NCI-H2107 (cell line): ENCODE measurements at places on chromosomes 7 and 10.

- DNase-seq, result no peak
These were observed 63.7 kb upstream of the IL6 start for GRCh38 chr7:22663357-22663718.

DNA sequence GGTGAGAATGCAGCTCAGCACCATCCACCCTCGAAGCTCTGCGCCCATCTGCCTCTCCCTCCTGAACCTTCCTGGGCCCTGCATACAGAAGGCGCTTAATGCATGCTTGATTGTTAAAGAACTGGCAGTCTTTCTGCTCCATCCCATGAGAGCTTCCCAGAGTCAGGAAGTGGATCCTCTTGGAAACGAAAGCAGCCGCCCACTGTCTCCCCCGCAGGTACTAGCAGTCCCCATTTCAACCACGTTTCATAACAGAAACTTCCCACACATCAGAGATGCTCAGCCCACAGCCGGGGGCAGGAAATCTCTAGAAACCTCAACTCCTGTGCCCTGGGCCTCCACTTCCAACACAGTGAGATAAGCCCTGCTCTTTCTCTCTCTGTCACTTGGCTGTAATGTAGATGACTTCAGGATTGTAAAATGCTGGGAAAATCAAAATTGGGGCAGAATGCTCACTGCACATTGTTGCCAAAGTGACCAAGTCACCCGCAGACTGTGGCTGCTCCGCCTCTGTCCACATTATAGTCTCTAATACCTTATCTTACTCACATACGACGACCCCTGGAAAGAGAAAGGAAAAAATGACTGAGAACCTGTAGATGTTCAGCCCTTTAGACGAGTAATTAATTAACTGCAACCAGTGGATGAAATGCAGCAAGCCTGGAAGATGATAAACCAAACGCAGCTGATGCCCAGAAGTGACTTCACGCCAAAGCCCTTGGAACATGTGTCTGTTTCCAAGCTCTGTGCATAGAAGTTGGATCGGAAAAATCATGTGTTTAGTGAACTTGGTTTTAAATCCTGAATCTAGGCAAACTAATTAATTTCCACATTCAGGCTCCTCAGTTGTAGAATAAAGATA is 28.5 kb downstream of the GSDME start:
- DNase-seq, result no peak

DNA sequence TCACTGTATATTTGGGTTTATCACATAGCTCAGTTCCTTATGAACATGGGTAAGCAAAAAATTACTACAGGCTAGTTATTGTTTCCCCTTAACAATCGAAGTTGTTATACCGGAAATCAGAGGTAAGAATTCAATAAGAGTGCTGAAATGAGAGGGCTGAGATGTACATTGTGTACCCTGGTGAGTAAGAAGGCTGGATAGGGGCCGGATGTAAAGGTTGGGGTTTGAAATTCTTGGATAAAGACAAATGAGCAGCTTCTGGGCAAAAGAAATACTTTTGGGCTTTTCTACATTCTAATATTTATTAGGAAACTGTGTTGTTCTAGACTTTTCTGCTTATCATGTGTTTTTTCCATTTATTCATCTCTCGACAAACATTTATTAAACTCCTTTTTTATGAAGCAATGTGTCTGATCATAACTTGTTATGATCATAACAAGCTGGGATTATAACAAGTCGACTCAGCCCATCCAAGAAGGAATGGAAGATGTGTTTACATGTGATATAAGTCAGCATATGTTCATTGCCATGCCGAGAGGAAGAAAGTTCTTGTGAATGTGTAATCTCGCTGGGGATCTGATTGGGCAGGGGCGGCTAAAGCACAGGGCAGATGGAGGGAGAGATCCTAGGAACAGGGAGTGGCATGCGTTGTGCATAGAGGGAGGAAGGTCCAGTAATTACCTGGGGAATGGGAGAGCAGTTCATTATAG is 155.3 kb downstream of the PLXDC2 start:
- DNase-seq, result no peak

DNA sequence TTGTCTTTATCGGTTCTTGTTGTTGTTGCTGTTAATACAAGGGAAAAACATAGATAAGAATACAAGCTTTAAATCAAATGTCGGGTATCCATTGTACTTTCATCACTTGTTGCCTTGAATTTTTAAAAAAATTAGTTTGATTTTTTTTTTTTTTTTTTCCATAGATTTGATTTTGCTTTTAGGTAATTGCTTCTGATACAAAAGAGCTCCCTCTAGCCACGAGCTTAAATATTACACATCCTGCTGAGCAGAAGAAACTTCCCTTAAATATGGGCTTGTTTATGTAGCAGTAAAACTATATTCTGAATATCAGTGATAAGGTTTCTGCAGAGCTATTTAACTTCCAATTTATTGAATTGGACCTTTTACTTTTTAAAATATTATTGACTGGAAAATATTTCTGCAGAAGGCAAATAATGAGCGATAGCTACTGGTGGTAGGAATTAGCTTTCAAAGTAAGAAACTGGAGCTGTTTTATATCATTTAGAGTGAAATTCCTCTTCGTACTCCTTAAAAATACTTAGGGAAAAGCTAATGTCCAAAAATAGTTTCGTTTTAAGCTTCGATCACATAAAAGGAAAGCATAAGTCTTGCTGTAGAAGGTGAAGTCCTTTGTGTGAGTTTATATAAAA is 216.9 kb downstream of the POLR1F start:
- DNase-seq, result no peak

GRCh38 chr7:142359694-142360279 is 101.9 kb upstream of the PRSS58 start:
- no peak for DNase-seq
